ENCODE measurements at places on chromosomes 11 and 22.

GRCh38 chr11:90635151-90635550 lies 412.3 kb upstream of the CHORDC1 start:
- DNase-seq: no peak

- DNase-seq: no peak
These were observed 62.1 kb downstream of the C22orf31 start for GRCh38 chr22:28999510-28999909.

DNA sequence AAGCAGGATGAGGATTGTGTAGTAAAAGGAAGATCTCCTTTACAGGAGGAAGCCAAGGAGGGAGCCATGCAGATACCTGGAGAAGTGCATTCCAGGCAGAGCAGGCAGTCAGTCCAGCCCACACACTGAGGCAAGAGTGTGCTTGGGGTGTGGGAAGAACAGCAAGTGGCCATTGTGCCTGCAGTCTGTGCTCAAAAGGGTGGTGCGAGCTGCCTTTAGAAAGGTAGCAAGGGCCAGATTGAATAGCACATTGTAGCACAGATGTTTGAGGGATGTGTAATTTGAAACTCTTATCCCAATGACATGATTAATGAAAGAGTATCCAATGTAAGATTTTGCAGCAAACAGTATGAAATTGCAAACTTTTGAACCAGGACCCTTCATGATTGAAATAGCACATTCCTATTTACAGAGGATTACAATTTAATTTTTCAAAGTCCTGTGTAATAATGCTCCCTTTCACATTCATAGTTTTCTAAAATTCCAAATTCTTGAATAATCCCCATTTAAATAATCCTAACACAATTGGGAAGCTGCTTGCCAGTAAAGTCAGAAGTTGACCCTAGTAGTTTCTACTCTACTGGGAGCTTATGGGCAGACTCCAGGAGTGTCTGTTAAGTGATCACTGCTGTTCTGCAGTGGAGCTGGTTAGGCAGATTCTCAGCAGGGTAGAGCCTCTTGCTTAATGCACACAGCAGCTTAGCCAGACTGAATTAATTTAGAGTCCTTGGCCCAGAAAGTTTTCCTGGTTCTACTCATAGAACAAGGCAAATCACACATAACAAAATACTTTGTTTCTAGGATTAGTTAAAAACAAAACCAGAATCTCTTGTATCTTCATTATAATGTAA lies 78.1 kb downstream of the CYB5R2 start:
- DNase-seq: no peak

- no peak for DNase-seq
These were observed 4.9 kb downstream of the USP18 start for GRCh38 chr22:18154821-18155390.

DNA sequence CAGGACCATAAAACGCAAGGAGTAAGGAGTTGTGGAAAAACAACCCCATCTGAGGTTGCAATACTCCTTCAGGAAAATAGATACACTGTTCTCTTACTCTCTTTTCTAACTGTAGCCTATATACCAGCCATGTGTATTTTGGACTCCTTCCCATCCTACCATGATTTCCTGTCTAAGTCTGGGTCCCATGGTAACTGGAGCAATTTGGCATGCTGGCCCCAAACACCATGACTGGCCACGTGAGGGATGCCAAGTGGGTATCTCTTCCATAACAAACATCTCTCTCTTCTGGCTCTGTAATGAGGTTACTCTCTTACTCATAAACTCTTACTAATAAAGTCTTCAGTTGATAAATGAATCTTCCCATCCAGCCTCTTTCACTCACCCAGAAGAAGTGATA lies 26.5 kb downstream of the ABTB2 start:
- no peak for DNase-seq

DNA sequence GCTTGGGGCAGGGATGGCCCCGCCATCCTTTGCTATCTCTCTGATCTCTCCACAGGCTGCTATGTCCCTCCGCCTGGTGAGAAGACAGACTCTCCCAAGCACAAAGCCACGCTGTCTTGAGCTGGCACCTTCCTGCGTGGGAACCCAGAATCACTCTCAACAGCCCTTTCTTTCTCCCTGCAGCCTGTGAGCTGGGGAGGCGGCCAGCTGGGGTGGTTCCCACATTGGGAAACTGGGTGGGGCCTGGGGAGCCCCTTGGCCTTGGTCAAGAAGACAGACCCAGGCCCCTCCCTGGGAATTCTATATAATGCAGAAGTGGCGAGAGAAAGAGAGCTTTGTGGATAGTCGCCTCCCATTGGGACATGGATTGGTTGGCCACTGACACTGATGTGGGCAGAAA lies 129.0 kb upstream of the TIMP3 start:
- DNase-seq: no peak

GRCh38 chr11:120877746-120878365 lies 146.0 kb upstream of the TBCEL start:
- no peak for DNase-seq

- DNase-seq: no peak
These were observed 19.4 kb upstream of the ACCSL start for GRCh38 chr11:44028401-44028800.

- no peak for DNase-seq
These were observed 20.1 kb downstream of the OOSP3 start for GRCh38 chr11:59898650-59899049.

DNA sequence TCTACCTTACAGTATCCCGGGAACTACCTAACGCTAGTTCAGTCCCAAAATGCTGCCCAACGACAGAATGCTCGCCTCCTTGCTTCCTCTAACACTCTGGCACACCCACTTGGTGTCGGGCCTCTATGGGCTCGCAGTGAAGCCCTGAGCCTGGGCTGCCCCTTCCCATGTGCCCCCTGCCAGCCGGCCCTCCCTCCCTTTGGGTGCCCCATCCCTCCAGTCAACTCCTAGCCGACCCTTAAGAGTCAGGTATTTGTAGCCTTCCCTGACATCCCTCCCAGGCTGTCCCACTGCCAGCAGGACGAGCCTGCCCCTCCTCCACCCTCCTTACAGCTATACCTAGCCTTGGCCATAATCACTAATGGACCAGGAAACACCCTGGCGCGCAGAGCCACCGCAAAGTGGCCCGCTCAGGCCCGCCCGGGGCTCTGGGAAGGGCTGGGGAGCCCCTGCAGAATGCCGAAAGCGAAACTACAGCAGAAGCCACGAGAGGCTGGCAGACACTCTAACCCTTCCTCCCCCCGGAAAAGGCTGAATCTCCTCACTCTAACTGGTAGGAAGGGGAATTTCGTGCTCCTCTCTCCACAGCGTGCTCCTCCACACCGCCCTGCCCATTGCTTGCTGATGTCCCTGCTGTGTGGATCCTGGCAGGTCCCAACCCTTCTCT lies 8.2 kb downstream of the CBX7 start:
- no peak for DNase-seq

DNA sequence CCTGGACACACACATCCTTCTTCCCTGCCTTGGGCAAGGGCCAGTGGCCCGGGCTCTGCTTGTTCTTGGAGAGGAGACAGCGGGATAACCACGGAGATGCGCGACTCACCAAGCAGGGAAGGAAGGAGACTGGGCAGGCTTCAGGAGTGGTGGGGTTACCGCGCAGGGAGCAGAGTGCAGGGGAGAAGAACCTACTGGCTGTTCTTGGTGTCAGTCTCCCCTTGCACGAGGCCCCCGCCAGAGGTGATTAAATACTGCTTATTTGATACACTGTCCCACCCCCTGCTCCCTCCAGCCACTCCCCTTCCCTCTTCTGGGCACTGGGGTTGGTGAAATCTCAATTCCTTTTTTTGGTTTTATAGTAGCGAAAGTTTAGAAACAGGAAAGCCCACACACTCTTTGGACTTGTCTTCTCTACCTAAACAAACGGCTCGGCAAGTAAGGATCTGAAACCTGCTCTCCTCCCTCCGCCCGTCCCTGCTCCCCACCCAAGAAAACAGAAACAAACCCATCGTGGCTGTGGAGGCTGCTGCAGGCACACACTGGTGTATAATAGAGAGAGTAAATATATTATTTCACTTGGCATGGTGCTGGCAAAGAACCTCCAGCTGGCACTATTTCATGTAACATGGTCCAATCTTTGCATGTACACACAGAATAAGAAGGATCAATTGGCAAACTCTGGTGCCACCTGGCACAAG lies 10.8 kb downstream of the LARGE2 start:
- no peak for DNase-seq

DNA sequence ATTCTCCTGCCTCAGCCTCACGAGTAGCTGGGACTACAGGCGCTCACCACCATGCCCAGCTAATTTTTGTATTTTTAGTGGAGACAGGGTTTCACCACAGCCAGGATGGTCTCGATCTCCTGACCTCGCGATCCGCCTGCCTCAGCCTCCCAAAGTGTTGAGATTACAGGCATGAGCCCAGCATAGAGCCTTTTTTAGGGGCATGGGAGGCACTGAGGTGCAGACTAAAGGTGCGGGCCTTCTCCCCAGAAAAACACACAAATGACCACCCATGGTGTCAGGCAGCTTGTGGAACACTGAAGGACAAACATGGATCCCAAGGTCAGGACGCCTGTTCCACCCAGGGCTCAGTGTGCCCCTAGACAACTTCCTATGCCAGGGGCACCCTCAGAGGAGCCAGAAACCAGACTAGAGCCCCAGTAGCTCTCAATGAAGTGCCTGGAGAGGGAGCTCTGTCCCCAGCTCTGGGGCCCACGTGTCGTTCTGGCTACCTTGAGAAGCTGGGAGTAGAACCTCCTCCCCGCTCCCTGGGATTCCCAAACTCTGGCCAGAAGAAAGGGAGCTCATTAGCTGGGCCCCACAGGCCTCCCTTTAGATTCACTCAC lies 21.2 kb upstream of the CD5 start:
- DNase-seq: no peak

DNA sequence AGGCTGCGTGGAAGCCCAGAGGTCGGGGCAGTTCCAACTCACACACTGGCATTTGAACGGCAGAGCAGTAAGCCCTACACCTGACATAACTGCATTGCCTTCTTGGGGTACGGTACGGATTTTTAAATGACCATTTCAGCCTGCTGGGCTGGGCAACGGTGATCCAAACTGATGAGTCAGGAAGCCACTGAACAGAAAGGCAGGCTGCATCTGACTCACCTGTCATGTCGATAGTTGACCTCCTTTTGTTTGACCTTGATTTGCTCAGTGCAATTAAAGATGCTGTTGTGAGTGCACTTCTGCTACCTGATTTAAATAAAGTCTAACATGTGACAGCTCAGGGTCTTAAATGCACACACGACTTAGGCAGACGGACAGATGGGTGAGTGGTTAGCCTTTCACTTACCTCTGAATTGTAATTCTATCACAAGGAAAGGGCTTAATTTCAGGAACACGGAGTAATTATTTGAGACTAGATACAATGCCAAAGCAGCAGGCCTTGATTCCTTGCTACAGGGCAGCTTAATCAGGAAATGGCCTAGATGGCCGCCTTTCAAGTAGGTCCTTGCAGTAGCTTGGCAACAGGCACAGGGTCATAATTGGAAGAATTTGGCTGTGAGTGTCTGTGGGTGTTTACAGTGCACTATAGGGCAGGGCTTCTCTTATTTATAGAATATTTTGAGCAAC lies 52.2 kb downstream of the BMAL1 start:
- DNase-seq: no peak

DNA sequence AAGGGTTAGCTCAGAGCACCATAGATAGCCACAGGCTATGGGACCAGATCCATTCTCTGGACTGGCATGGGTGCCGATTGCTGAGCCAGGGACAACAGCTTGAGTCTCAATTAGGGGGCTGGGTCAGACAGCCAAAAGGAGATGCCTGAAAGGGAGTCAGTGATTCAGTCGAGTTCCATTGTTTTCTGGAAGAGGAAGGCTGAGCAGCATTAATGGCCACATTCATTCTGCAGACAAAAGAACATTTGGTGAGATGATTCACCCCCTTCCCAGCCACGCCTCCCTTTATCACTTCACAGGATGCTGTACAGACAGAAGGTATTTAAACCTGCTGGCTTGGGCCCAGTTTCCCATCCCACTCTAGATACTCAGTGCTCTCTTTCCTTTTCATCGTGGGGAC lies 131.9 kb downstream of the ADAMTS15 start:
- no peak for DNase-seq

GRCh38 chr11:62427630-62428233 lies 8.9 kb downstream of the SCGB1A1 start:
- DNase-seq: no peak

DNA sequence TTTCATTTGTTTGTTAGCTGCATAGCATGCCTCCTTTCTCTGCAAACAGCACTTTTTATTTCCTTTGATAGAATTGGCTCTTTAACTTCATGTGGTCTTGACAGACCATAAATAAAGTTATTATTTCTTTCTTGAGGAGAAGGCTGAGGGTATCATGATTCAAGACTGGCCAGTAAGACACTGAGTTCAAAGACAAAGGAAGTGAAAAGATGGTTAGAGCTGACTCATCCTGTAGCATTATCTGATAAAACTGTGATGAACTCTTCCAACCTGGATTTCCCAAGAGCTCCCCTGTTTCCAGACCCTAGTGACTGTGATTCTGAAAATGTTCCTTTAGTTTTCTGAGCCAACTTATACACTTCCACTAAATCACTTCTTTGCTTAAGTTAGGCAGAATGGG lies 179.3 kb upstream of the FAT3 start:
- DNase-seq: no peak

DNA sequence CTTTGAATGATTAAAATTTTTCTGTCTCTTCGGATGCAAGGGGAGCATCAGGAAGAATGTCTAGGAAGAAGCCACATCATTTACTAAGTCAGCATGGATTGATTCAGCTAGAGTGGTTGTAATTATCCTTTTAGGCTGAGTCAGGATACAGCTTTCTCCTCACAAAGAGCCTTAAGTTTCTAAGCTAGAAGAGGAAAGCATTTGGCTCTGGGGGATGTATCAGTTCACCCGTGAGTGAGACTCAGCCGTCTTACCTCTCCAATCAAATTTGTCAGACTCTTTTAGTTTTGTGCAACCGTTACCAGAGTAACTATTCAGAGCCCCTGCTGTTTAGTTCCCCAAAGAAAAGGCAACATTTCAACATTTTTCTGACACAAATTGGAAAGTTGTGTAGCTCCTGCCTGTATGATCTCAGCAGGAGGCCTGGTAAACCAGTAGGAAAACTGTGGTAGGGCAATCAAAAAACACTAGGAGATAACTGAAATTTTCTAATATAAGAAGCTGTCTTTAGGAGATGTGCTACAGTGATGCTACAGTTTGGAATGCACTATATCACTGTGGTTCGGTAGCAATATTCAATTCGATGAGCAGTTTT lies 432.4 kb upstream of the LUZP2 start:
- no peak for DNase-seq

DNA sequence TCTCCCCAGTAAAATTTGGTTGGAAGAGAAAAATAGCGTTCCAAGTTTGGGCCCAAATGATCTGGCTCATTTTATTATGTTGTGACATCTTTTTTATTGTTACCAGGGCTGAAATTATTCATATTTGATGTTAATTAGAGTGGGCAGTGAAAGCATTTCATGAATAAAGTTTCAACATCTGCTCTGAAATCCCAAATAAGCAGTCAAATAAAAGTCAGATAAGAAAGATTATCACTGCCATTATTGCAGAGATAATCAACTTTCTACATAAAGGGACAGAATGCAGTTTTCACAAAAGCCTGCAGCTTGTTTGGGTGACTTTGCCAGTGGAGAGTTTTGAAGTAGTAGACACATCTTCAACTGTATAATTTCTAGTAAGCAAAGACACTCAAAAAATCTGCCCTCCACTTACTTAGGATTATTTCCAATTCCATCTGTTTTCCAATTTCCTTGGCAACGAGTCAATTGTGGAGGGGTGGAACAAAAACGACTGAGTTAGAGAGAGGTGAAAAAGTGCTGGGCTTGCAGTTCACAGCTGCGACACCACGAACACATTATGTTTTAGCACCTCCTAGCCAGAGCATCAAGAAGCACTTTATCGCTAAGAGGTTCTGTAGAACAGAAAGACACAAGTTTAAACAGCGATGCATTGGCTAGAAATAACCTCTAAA lies 9.0 kb downstream of the TECTA start:
- DNase-seq: no peak

GRCh38 chr11:30432716-30433115 lies 109.8 kb downstream of the ARL14EP start:
- DNase-seq: no peak
